Spleen (tissue), 13 donors: ENCODE measurements at places on chromosomes 12 and 14.

DNA sequence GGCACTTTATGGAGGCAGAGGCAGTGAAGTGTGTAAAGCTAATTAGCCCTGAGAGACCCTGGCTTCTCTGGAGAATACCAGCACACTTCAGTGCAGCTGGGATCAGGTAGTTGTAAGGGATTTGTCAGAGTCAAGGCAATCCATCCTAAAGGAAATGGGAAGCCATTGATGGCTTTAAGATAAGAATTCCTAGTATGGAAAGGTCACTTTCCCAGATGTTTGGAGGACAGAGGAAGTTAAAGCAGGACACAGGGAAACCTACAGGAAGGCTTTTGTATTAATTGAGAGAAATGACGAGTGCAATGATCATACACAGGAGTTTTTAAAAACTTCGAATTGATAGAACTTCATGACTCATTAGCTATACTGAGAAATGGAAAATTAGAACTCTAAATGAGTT lies 254.4 kb downstream of the SLC16A7 start:
- no peak for DNase-seq

DNA sequence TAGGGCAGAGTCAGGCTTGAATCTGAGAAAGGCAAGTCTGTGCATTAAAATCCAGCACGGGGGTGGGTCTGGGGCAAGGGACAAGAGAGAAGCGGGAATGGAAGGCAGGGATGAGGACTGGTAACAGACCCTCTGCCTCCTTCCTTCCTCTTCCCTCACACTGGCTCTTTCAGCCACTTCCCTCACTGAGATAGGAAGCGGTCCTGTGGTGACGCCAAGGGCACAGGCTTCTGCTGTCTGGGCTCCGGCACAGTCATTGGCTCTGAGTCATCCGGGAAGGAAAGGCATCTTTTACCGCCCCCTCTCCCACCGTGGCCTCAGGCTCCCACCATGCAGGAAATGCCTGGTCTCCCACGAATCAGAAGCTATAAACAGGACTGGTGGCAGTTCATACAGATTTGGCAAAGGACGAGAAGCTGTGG lies 70.2 kb downstream of the ETV6 start:
- peak; percentile 88 for DNase-seq

- DNase-seq = no peak
Observed at GRCh38 chr12:98651328-98651727, 6.2 kb downstream of the APAF1 start.

- DNase-seq = no peak
Observed at GRCh38 chr12:112317481-112317880, 64.8 kb downstream of the HECTD4 start.

DNA sequence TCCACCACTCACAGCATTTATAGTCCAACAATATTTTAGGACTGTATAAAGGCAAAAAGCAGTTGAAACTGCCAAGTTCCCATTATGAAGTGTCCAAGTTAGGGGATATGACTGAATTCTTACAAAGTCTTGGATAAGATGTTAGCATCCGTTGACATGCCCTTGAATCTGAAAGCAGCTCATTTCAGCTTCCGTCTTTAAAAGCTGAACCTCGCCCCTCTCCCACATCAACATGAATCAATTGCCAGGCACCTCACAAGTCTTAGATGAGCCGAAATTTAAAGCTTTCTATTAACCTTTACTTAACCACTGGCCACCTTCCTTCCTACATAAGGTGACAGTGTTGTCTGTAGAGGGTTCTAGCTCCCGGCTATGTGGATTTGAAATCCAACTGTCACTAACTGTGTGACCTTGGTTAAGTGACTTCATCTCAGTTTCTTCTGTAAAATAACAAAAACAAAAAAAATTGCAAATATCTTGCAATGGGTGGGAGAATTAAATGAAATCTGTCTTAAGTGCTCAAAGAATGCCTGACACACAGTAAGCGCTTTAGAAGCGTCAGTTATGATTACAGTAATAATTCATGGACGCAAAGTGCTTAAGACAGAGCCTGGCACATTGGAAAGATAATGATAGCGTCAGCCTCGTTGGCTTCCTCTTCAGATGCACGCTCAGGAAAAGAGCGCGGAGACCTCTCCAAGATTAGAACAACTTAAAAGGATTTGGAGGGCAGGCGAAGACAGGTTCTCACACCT lies 1.2 kb downstream of the PPP1CC start:
- DNase-seq = no peak

DNA sequence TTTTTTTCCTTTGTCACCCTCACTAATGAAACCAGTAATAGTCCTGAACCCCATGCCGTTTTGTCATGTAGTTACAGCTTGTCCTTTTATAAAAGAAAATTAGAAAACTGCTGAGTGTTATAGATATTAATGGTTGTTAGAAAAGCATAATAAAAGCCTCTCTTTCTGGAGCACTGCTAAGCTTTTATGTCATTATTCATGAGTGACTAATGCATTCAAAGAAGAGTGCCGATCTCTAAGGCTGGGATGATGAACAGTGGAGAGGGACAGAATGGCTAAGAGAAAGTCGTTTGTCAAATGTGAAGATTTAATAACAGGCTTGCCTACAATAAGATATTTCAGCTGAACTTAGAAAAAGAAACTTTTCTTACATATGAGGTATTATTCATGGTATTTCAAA lies 121.6 kb downstream of the MGAT4C start:
- no peak for DNase-seq

GRCh38 chr14:75428230-75429104 lies 645 bp downstream of the JDP2 start:
- DNase-seq = peak; percentile 90

- no peak for DNase-seq
Observed at GRCh38 chr12:118358612-118359540, 13.8 kb downstream of the TAOK3 start.

- no peak for DNase-seq
Observed at GRCh38 chr12:111705672-111706071, 19.8 kb downstream of the ACAD10 start.

- DNase-seq = peak; percentile 92
Observed at GRCh38 chr12:69239922-69240630, 707 bp downstream of the CPSF6 start.

DNA sequence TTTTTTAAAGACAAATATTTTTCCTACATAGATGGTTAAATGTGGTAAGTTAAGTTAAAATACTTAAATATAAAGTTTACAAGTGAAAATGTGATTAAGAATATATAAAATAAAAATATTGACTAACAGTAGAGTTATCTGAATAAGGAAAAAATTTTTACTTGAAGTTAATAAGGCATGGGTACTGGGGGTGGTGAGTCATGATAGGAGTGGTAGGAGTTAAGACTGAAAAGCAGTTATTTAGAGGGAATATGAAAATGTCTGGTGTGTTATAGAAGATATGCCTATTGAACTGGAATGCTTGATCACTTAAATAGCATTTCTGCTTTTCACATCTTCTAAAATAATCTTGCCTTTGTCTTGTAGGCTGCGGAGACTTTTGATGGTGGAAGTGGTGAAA lies 68.7 kb downstream of the CCDC91 start:
- DNase-seq = no peak

GRCh38 chr12:79662046-79662811 lies 28.5 kb downstream of the PAWR start:
- no peak for DNase-seq

DNA sequence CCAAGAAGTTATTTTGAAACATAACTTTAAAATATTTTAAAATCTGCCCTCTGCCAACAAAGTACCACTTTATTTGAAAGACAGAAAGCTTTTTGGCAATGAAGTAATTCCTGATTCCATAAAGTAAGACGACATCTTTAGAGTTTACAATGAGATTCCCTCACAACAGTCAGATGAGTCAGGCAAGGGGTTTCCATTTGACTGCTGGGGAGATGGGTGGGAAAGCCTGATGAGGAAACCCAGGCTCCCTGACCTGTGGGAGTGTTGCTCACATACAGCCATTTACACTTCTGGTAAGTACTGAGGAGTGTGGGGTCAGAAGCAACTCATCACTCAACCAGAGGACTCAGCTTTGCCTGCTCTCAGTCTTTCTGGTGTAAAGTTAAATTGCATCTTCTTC lies 10.2 kb downstream of the KITLG start:
- DNase-seq = no peak

DNA sequence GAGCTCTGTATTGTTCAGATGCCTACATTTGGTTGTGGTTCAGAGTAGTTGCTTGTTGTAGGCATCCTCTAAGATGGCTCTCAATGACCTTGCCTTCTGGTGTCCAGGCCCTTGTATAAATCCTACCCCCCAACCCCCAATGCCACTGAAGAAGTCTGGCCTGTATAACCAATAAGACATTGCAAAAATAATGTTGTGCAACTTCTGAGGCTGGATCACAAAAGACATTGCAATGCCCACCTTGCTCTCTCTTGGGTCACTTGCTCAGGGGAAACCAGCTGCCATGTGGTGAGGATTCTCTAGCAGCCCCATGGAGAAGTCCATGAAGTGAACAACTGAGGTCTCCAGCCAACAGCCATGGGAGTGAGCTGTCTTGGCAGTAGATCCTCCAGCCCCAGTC lies 234.0 kb upstream of the TBX3 start:
- DNase-seq = no peak

- DNase-seq = no peak
Observed at GRCh38 chr12:132831771-132832170, 3.1 kb upstream of the GOLGA3 start.

- no peak for DNase-seq
Observed at GRCh38 chr14:30630248-30630647, 8.1 kb downstream of the SCFD1 start.

GRCh38 chr12:2250797-2251196 lies 198.0 kb downstream of the CACNA1C start:
- peak; percentile 77 for DNase-seq

GRCh38 chr14:23443411-23443812 lies 8.0 kb upstream of the MYH7 start:
- DNase-seq = no peak

DNA sequence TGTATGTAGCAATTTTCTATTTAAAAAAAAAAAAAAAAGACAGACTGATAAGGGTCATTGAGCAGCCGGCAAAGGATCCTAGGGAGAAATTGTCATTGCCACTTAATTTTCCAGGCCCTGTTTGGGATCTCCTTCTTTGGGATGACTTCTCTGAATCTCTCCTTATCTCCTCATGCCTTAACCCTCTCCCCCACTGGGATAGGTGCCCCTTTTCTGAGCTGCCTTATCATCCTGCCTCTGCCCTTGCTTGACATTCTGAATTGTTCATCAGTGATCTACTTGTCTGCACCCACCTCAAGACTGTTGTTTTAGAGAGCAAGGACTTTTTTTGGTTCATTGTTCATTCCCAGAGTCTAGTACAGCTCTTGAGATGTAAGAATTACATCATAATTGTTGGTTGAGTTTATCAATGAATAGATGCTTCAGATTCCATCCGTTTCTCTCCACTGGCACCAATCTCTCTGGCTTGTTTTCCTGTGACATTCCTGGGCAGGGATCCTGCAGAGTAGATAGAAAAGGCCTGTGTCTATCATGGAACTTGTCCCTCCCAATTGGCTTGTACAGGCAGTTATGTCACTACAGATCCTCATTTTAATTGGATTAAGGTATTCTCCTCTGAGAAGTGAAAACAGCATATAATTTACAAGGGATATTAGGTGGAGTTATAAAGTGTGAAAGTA lies 42.6 kb downstream of the SOCS2 start:
- no peak for DNase-seq

GRCh38 chr12:76866726-76867125 lies 12.1 kb downstream of the CSRP2 start:
- DNase-seq = no peak

- DNase-seq = no peak
Observed at GRCh38 chr12:107845226-107845979, 70.9 kb downstream of the ASCL4 start.

DNA sequence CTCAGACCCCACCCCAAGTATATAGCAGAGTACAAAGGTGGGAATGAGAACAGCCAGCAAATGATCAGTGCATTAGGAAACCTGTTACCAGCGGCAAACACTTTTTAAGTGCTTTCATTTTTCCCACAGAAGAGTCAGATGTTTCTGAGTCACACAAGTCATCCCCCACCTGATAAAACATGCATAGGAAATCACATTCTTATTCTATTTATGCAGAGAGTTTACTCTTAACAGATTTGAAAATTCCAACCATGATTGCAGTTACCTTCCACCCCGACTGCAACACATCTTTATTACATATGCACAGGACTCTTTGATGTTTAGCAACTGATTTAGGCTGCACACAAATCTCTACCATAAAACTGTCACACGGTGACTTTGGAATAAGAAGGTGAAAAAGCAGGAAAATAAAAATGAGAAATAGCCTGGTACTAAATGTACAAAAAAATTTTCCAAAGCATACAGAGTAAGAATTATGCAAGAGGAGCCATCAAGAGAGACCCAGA lies 236.4 kb downstream of the PAWR start:
- DNase-seq = no peak

DNA sequence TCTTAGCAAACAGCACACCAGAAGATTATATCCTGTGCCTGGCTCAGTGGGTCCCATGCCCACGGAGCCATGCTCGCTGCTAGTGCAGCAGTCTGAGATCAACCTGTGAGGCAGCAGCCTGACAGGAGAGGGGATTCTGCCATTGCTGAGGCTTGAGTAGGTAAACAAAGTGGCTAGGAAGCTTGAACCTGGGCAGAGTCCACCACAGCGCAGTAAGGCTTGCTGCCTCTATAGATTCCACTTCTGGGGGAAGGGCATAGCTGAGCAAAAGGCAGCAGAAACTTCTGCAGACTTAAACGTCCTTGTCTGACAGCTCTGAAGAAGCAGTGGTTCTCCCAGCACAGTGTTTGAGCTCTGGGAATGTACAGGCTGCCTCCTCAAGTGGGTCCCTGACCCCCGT lies 210.3 kb downstream of the RMST start:
- no peak for DNase-seq

GRCh38 chr14:104879983-104880565 lies 15.0 kb downstream of the CEP170B start:
- DNase-seq = peak; percentile 73

DNA sequence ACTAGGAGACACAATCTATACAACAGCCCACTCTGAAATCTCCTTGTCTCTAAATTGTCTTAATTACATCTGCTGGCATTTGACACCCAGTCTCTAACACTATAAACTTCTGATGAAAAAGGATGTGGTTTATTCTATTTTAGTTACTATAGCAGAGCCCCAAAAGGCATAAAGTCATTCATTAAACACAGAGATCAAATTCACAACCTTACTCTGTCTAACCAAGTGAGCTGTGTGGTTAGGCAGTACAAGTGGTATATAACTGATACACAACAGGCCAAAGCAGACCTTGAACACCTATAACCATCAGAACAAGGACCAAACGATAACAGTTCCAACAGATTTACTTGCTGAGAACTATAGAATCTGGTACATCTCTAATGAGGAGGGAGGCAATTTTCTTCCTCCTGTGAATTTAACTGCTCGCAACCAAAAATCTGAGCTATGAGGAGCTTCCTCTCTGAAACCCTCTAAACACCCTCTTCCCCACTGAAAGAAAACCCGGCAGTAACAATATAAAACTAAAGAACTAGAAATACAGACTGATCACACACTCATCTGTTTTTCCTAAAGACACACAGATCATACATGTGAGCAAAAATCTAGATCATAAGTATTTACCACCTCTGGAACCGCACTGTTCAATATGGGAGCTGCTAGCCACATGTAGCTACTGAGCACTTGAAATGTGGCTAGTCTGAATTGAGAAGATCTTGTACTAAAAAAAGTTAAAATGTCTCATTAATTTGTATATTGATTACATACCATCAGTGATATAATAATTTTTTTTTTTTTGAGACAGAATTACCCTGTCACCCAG lies 17.7 kb downstream of the SPPL3 start:
- DNase-seq = no peak
